ENCODE measurements at places on chromosomes 12 and 14.

DNA sequence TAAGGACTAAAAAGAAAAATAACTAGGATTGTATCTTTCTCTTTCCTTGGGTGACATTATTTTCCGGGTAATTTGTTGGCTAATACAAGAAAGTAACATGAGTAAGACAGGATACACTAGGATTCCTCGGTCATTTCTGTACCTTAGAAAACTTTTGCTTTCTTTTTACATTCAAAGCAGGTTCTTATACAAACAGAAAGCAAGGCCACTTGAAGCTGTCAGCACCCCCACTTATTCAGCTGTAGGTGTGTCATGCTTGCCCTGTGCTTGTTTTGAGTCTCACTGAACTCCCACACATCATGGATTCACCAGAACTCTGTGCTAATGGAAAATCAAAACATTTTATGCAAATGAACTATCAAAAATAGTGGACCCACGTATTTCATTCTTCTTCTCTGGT is 266.8 kb upstream of the CLEC14A start:
- no peak for DNase-seq

GRCh38 chr12:53791735-53792326 is 40.1 kb upstream of the CISTR start:
- DNase-seq = no peak

- DNase-seq = no peak
These were observed 389.8 kb downstream of the NUAK1 start for GRCh38 chr12:105748806-105749600.

GRCh38 chr14:72942934-72943333 is 16.7 kb downstream of the DCAF4 start:
- DNase-seq = no peak

DNA sequence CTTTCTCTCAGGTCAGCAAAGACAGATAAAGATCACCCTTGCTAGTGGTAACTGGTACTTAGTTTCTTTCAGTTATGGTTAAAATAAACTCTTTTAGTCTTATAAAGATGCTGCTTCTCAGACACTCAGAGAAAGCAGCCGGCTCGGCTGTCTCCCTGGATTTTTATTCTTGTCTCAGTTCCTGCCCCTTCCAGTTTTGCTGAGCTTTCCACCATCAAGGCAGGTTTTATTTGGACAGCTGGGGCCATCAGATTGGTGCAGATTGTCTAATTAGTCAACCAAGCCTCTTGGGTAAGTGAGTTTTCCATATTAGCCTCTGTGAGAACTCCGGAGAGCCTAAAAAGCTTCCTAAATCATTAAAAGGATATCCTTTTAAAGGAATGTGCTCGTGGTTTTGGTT is 130.8 kb upstream of the BMP4 start:
- no peak for DNase-seq

GRCh38 chr12:130704606-130705005 is 11.5 kb downstream of the RIMBP2 start:
- DNase-seq = no peak

DNA sequence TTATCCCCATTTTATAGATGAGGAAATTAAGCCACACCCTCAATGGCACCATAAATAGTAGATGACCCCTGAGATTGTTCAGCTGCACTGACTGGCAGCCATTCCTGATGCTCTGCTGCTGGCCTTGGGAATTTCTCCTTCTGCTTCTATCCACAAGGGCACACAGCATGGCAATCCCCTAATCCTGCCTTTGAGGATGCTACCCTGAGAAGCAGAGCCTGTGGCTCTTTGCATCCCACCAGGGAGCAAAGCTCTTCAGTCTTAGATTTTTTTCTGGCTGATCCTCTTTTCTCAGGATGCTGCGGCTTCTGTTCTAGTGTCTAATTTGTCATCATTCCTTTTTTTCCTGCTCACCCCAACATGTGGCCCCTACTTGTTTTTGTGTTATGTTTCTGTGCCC is 114.8 kb downstream of the TMX1 start:
- no peak for DNase-seq

DNA sequence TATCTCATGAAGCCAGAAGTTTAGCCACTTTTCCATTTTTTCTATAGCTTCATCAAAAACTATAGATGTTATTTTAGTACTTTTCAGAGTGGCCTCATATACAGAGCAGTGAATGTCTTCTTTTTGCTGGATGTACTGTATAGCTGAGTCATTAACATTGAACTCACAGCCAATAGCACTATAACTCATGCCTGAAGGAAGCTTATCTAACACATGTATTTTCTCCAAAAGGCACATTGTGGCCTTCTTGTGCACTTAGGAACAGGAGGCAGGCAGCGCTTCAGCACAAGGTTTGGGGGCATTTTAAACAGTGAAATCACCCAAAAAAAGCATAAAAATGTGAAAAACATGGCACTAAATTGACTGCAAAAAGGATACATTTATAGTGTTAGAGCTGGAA is 336.8 kb upstream of the TMTC1 start:
- no peak for DNase-seq

DNA sequence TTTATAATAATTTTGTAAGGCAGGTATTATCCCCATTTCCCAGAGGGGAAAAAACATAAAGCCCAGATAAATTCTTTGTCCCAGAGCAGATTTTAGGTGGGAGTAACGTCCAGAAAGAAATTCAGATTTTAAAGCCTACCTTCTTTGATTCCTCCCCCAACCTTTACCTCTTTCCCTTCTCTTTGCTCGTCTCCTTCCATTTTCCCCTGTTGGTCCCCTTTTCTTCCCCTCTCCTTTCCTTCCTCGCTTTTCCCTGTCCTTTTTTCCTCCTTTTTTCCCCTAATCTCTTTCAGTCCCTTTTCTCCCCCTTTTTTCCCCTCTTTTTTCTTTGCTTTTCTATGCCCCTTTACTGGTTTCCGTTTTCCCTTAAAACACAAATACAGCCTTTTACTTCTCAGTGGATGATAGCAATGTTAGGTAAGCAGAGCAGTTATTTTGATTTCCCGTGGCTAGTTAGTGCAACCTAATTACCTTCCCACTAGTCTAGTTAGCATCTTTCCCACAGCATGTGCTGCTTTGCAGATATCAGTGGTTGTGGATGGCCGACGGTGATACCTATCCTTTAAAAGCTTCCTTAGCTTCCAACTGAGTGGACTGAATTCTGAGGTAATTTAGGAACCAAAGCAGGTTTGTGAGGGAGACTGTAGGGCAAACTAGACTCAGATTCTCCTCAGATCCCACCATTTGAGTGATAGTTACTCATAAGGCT is 10.9 kb upstream of the AKAP6 start:
- no peak for DNase-seq

DNA sequence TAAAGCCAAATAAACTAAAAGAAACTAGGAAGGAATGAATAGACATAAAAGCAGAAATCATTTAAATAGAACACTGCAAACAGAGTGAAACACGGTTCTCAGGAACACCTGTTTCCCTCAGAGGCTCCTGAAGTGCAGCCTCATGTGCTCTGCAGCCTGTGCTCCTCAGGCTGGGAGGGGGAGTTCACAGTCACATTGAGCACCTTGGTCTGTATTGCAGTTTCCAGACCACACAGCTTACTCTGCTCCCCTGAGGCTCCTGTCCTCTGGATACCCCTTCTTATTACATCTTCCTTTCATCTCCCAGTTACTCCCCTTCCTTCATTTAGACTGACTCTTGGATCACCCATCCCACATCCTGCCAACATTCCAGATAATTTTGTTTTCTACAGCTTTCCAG is 49.7 kb upstream of the DCD start:
- DNase-seq = no peak

- DNase-seq = no peak
These were observed 13.1 kb downstream of the DACT1 start for GRCh38 chr14:58650857-58651256.

GRCh38 chr12:94872971-94873733 is 130.3 kb downstream of the NDUFA12 start:
- DNase-seq = no peak

- DNase-seq = no peak
These were observed 291.1 kb downstream of the SYT1 start for GRCh38 chr12:79155683-79156082.

DNA sequence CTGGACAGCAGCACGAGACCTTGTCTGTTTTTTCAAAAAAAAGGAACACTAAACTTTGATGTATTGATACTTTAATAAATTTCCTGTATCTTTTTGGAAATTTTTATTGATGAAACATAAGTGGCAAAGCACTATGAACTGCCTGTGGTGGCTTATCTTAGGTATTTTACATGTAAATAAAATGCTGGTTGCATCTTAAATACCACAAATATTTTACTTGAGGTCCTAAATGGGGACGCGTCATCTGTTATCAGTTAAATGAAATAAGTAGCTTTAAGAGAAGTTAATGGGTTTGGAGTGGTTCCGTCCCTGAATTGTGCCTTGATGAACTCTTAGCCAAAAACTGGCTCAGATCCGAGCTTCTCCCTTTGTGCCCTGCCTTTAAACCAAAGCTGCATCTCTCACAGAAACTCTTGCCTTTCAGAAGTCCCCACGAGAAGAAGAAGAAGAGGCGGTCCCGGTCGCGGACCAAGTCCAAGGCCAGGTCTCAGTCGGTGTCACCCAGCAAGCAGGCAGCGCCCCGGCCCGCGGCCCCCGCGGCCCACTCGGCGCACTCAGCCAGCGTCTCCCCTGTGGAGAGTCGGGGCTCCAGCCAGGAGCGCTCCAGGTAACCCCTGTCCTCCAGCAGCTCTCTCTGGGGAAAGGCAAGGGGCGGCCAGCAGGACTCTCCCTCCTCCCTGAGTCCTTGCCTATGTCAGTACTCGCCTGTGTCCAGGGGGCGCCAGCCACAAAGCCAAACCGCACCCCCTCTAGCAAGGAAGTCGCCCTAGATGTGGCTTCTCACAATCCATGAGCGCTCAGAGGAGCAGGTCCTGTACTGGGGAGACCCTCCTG is 31.2 kb upstream of the MMP17 start:
- DNase-seq = no peak

DNA sequence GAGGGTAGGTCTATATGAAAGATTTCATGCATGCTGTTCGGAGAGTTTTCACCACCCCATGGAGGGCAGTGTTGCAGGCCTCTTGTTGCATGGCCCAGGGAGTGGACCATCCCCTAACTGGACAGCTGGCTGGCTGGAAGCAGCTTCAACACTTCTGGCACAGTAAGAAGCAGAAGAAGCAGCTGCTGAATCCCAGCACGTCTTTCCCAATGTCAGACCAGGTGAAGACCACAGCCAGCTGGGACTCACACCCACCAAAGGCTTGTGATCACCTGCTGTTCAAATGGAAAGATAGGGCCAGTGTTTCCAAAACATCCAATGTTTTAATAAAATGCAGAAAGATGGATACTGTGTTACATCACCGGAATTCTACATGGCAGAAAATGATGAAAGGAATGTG is 1423.6 kb downstream of the AACS start:
- no peak for DNase-seq

GRCh38 chr12:3464561-3464960 is 26.4 kb upstream of the PRMT8 start:
- DNase-seq = no peak

- no peak for DNase-seq
These were observed 34.7 kb downstream of the FOS start for GRCh38 chr14:75313294-75313693.

DNA sequence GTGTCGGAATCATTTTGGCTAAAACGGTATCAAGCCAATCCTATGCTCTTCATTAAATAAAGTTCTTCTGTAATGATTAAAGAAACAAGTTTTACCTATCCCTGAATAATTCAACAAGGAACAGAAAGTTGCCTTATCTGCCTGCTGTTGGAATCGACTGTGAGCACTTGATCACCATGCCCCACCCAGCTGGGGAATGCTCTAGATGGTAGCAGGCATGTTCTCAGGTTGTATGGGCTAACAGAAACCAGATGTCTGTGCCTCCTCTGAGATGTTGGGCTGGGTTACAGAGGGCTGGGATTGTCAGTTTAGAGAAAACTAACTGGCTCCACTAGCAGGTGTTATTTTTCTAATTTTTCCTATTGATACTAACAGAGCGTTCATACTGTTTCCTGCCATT is 28.9 kb downstream of the RTRAF start:
- no peak for DNase-seq

- DNase-seq = no peak
These were observed 77.2 kb downstream of the FERMT2 start for GRCh38 chr14:52873694-52874093.

DNA sequence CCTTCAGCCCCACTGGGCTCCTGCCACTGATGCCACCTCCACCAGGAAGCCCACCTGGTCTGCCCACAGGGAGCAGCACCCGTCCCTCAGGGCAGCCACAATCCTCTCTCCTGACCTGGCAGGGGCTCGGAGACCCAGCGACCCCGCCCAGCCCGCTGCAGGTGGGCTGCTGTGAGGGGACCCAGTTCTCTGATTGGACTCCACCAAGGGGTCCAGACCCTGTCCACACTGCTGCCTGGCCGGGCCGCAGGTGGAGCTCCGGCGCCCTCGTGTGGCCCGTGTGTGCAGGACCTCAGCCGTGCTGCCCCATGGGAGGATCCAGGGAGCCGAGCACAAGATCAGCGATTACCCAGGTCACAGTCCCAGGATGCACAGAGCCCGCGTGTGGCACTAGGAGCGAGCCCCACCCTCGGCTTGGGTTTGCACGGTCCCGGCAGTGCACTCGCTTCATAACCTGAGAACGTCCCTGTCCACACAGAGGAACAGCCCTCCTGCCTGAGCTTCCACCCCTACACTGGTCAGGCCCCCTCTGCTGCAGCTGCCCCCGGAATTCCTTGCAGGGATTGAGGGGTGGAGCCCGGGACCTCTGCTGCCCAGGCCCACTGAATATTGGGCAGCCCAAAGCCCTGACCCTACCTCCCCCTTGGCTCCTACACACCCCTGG is 35.4 kb upstream of the TMEM179 start:
- no peak for DNase-seq

DNA sequence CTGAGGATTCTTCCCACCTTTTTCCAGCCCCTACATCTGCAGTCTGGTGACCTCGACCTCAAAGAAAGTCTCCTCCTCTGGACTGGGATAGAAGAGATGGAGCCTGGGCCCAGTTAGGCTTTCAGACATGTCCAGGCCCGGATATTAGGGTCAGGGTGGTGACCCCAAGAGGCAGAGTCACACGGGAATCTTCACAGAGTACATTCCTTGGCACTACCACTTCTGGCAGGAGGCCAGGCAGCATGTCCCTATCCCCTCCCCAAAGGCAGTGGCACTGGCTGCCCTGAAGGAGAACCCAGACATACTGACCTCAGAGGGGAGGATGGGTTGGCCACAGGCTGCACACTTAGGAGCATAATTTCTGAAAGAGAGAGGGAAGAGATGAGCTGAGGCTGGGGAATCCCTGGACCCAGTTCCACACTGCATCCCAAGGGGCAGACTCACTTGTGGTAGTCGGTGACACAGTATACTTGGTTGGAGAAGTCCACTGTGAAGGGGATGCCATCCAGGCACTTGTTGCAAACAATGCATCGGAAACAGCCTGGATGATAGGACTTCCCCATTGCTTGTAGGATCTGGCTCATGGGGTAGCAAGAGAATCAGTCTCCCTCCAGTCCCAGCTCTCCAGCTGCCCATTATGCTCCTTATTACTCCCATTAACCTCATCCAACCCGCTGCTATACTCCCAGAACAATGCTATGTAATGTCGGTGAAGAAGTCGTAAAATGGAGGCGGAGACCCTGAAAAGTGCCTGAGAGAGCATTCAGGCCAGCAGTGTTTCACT is 7.6 kb downstream of the AJUBA start:
- no peak for DNase-seq

- DNase-seq = no peak
These were observed 1.6 kb downstream of the GLTP start for GRCh38 chr12:109878749-109879148.

- DNase-seq = no peak
These were observed 401.3 kb upstream of the PDE3A start for GRCh38 chr12:19967001-19967400.

- no peak for DNase-seq
These were observed 91.3 kb upstream of the PLEKHA5 start for GRCh38 chr12:19038209-19038608.
